ENCODE measurements at places on chromosomes 11 and 22. TPM values are rescaled to one million over a fixed set of nuclear protein-coding genes. Genes with fewer than 3 reads are reported as not detected.

The SEC14L3 gene
- polyA plus RNA-seq = 0.09 TPM

GRCh38 chr22:49962751-49963646 is 2.4 kb downstream of the PIM3 start:
- DNase-seq = no peak

GRCh38 chr11:122937983-122938382 is 43.7 kb downstream of the BSX start:
- DNase-seq = no peak

DNA sequence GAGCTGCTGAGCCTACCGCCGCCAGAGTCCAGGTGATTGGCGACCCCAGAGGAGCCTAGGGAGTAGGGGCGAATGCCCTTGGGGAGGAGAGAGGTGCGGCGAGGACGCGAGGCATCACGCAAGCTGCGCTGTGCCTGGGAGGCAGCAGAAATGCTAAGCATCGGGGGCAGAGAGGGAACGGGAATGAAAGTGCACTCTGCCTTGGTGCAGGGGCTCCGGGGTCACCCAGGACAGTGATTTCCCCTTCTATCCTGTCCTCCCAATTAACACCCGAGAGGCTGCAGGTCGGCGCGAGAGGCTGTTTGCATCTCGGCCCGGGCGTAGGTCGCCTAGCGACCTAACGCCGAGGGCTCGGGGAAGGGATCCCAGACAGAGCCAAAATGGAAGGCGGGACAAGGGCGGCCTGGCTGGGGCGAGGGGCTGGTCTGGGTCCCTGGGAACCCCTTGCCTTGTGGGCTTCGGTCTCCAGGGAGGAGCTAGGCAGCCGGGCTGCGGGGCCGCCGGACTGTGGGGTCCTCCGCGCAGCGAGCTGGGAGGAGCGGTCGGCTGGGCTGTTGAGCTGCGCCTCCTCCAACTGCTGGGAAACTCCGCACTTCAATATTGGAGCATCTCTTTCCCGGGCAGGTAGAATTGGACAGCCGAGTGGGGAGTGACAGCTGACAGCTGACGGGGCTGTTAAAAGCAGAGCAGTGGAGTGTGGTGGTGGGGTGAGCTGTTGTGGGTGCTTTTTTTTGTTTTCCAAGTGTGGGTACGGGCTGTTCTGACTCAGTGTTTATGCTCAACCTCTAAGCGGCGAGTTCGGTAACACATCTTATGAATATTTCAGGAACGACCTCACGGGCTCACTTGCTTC is 657 bp downstream of the ELMOD1 start:
- DNase-seq = no peak
